ENCODE measurements at places on chromosomes 5 and 9.

GRCh38 chr5:103424453-103425205 lies 138.0 kb downstream of the NUDT12 start:
- no peak for DNase-seq

DNA sequence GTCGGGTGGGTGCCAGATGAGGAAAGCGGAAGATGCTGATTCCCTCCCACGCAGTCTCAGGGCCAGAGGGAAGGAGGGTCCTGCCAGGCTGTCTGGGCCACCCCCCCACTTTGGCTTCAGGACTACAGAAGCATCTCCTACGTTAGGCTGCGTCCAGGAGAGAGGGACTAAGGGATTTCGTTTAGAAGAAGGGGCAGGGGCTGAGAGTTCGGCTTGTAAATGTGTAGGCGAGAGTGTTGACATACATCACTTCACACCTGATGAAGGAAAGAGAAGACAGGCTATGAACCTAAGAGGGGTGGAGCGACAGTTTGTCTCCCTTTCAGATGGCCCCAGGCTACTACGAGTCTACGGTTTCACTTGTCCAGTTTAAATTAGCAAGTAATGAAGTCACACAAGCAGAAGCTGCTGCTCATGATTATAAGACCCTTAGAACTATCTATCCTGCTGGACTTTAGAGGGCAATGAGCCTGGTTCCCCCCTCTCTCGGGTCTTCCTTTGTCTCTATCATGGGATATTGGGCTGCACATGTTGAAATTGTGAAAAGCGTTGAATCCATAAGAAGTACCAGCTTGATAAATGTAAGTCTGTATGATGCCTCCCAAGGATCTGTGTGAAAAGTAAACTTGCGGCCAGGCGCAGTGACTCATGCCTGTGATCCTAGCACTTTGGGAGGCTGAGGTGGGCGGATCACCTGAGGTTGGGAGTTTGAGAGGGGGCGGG lies 193.0 kb downstream of the AOPEP start:
- no peak for DNase-seq

GRCh38 chr9:120734607-120735410 lies 20.5 kb upstream of the MEGF9 start:
- peak; percentile 13 for DNase-seq

DNA sequence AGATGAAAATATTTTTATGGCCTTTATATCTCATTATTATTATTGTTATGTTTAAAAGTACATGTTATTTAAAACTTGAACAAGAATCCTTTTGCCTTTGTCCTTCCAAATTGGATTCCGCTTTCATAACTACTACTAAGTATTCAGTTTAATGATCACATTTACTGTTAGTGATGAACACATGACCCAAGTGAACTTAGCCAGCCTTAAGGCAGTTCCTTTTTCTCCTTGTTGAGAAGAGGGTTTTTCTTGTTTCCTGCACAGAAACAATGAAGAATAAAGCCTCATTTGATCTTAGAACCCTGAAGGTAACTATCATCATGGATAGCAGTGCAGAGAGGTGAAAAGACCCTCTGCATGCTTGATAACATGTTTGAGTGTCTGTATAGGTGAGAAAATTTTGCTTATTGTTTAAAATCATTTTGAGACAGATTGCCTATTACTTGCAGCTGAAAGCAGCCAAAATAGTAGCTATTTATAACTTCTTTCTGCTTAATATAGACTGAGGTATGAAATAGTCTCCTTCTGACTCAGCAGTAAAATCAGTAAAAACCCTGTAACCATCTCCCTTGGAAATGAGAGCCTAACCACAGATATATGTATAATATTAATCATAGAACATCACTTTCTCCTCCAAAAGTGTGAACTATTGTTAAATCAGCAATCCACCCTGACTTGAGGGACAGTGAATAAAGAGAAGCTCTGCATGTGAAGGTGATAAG lies 266.2 kb downstream of the SPATA31D1 start:
- no peak for DNase-seq

DNA sequence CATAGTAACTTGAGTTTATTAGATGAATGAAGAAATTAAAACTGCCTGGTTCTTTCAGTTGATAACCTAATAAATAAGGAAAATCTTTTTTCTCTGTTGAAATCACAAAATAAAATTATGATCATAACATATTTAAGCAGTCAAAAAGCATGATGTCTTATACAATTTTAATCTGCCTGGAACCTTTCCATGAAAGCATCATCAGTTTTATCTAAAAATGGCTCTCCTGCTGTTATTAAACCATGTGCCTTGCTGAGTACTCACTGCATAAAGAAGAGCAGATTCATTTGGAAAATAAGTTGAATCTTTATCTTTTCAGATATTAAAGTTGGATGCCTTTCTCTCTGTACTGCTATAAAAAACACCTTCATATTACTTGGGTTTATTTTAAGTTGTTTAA lies 148.8 kb downstream of the SLC24A2 start:
- no peak for DNase-seq

DNA sequence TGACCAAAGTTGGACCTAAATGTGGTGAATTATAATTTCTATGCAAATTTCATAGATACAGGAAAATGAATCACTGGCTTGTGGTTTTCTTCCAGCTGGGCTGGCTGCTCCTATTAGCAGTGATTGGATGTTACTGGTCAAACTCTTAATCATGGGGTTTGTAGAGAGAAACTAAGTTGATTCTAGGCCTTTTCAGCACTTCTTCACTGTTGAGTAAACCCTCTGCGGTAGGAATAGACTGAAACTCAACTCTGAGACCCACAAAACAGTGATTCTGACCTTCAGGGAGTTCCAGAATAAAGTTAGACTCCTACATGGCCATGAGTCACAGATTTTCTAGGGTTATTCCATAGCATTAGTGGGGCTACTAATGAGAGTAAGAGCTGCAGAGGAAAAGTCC lies 47.9 kb upstream of the FKTN start:
- no peak for DNase-seq

GRCh38 chr9:5563417-5563815 lies 53.1 kb downstream of the PDCD1LG2 start:
- no peak for DNase-seq

DNA sequence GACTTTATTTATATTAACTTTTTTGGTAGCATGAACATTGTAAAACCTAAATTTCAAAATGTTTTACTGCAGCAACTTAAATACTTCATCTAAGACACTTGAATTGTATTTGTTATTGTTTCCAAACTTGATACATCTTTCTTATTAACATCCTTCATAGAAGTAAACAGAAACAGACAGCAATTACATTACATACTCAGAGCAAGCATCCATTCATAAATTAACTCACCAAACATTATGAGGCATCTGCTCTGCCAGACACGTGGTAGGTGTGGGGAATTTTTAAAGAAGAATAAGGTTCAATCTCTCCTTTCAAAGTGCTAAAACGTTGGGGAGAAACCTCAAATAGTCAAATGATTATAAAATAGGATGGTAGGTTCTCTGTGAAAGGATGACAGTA lies 130.8 kb downstream of the MUSK start:
- DNase-seq: no peak

GRCh38 chr9:135339378-135339973 lies 140.1 kb upstream of the PPP1R26 start:
- DNase-seq: no peak

- no peak for DNase-seq
Measured at GRCh38 chr5:39427229-39427628, 2.4 kb upstream of the DAB2 start.

- DNase-seq: peak; percentile 26
Measured at GRCh38 chr9:128689820-128690683, 1.0 kb downstream of the SET start.

DNA sequence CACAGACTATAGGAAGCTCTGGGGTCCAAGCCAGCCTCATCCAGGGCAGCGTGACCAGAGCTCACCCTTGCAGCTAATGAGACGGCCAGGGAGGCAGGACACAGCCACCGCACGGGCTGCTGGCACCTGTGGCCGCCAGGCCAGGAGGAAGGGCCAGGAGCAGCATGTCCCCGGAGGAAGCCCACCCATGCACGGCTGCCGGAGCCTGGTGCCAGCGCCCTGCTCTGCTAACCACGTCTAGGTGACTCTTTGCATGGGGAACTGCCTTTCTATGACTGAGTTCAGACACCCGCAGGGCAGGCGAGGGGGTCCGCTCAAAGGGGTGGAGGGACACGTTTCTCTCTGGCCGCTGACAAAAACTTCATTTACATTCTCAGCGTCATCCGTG lies 68.5 kb upstream of the SARDH start:
- no peak for DNase-seq

GRCh38 chr9:19306568-19306967 lies 73.5 kb downstream of the RPS6 start:
- no peak for DNase-seq

DNA sequence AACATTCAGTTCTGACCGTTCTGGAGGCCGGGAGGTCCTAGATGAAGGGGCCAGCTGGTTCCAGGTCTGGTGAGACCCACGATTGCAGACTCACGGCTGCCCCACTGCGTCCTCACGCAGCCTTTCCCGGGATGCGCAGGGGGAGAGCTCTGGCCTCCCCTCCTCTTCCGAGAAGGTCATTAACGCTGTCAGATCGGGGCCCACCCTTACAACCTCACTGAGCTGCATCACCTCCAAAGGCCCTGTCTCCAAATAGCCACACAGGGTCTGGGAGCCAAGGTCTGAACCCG lies 66.6 kb upstream of the PPP1R26 start:
- DNase-seq: no peak

DNA sequence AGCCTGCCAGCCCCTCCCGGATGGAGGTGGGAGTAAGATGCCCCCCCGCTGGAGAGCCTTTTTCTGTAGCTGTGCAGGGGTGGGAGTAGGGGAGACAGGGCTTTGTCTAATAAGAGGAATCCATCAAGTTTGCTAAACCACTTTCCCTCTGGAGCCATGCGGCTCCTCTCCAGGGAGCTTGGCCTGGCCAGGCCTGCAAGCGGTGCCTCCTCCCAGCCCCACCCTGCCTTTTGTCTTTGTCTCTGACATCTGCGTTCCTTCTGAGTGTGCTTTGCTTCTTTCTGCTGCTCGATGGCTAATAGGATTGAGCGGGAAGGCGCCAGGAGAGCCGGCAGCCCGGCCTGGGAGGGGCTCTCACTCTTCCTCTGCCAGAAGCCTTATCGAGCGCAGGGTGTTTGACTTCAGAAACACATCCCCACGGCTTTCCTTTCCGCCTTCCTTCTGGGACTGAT lies 26.7 kb upstream of the FCN1 start:
- DNase-seq: no peak

DNA sequence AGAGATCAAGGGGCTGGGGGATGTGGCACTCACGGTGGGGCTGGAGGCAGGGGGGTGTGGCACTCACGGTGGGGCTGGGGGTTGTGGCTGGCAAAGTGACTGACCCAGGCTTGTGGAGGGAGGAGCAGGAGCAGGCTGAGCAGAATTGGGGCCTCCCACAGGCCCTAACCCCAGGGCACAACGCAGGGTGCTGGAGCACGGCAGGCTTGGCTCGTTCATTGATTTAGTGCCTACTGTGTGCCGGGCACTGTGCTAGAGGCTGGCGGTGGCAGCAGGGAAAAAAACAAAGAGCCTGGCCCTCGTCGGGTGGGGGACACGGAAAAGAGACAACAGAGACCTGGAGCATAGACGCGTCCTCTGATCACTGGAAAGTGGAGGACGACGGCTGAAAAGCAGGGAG lies 80.9 kb downstream of the HMCN2 start:
- DNase-seq: no peak

DNA sequence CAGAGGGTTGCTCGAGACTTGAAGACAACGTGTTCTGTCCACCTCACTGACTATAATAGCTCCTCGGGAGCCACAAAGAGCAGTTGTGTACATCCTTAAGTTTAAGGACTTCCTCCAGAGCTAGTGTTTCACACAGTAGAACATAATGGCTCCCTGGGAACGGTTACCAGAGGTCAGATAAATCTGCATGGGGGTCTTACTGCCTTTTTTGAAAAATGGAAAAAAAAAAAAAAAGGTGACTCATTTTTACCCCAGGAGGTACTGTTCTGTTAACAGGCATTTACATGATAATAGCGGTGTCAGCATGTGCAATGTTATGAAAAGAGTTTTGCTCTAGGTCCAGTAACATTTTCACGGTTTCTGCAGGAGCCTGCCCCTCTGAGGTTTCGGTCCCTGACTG lies 498.9 kb upstream of the WWC1 start:
- DNase-seq: no peak

DNA sequence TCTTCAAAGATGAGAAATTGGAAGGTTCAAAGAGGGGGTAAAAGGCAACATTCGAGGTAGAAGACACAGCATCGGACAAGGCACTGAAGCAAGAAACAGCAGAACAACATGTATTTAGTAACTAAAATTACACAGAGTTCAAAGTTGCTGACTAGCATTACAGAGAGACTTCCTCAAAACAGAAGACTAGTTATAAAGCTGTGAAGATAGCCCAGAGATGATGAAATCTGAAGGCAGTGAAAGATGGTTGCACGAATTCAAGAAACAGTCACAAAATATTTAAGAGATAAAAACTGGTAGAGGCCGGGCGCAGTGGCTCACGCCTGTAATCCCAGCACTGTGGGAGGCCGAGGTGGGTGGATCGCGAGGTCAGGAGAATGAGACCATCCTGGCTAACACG lies 16.3 kb downstream of the MAPKAP1 start:
- DNase-seq: no peak
